ENCODE measurements at places on chromosomes 1 and 21.

DNA sequence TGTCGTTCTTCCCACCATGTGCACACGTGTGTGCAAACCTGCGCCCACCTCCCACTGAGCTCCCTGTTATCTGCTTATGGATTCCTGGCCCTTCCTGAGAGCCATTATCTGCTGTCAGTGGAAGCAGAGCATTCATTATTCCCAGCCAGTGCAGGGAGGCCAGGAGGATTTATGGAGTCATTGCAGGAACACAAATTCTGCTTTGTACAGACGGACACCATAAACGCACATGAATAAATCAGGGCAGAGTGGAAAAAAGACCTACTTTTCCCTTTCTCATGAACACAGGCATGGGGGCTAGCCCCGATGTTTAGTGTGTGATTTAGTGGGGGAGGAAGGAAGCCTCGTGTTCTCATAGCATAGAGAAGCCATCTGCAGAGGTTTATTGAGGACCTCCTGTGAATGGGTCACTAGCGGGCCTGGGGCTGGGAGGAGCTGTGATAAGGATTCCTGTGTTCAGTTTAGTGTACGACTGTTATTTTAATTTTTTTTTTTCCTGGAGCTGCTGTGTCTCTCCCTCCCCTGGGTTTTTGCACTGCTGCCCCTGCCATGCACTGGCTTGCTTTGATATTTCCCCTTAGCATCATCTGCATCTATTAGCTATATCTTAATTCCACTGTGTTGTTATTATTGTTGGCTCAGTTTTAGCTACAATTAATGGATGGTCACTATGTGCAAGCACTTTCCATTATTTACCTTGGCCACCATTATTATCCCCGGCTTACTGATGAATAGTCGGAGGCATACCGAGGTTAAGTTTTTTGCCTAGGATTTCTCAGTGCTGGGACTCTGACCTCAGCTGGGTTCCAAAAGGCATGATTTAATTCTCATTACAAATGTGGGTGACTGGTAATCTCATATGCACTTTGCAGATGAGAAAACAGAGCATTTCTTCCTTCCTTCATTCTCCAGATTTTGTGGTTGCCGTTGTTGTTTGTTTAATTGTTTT is 33.0 kb downstream of the HUNK start:
- no peak for DNase-seq

- DNase-seq: no peak
Measured at GRCh38 chr1:206723462-206723804, 38.7 kb downstream of the MAPKAPK2 start.

DNA sequence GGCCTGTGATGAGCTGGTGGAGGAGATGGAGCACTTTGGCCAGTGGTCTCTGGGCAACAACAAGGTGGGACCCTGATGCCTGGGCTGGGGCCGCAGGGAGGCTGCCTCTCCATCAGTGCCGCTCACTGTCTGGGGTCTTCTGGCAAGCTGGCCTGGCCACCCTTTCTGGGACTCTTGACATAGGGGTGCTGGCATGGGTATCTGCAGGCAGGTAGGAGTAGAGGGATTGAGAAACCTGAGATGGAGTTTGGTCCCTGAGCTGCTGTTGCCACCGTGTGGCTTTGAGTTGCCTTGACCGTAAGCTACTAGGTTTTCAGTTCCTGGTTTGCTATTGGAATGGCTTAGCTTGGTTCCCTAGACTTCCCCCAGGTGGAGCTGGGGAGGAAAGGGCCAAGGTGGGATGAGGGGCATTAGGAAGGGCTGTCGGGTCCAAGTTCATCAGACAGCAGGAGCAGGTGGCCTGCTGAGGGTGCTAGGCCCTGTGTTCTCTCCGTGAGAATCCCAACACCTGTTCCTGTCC is 13.2 kb upstream of the MFN2 start:
- DNase-seq: peak; percentile 63

DNA sequence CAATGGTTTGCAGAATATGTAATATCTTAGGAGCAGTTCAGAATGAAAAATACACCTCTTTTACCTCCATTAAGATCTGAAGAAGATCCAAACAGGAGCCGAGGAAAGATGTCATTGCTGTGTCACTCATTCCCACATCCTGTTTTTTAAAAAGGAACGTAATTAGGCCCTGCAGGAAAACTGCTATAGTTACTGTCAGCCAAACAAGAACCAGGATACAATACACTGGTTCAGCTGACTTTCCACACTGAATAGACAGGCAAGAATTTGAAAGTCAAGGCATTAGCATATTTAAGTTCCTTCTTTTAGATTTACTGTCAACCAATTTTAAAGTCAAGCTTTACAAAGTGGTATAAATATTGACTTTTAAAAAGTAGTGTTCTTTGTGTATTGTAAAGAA is 63.8 kb downstream of the IARS2 start:
- DNase-seq: no peak

DNA sequence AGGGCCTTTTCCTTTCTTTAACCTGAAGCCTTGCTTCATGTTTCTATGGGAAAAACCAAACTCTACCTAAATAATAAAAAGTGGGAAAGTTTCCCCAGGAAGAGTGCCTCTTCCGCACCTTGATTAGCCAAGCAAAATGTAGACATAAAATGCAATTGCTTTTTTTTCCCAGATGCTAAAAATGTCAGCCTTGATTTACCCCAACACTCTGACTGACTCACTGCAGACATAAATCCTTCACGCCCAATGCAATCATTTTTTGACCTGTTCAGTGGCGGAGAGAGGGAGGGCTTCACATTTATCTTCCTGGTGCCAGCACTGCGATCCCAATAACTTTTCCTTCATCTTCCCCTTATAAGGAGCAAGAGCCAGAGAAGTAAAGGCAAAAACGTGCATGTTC is 261.5 kb downstream of the SEC16B start:
- no peak for DNase-seq

DNA sequence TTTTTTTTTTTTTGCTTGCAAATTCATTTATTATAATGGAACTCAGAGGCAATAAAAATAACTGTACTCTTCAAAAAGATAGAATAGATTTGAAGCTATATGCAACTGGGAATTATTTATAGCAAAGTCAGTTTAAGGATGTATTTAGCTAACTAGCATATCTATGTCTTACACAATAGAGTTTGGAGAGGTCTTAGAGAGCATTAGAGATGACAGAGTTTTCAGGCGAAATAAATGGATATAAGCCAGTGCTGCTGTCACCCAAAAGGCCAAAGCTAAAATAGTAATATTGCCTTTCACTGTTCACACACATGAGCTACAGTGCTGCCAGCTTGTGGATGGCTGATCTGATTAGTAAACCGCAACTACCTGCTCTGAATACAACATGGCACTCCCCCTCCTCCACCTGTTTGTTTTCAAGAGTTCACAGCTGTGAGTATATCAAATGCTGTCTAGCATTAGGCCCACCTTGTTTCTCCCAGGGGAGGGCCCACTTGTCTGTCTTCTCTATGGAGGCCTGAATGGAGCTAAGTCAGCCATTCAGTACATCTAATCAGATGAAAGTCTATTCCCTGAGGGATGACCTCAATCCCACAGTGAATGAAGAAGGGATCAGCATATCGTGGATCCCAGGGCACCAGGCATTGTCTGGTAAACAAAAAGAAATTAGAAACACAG is 25.2 kb upstream of the SSX2IP start:
- no peak for DNase-seq

DNA sequence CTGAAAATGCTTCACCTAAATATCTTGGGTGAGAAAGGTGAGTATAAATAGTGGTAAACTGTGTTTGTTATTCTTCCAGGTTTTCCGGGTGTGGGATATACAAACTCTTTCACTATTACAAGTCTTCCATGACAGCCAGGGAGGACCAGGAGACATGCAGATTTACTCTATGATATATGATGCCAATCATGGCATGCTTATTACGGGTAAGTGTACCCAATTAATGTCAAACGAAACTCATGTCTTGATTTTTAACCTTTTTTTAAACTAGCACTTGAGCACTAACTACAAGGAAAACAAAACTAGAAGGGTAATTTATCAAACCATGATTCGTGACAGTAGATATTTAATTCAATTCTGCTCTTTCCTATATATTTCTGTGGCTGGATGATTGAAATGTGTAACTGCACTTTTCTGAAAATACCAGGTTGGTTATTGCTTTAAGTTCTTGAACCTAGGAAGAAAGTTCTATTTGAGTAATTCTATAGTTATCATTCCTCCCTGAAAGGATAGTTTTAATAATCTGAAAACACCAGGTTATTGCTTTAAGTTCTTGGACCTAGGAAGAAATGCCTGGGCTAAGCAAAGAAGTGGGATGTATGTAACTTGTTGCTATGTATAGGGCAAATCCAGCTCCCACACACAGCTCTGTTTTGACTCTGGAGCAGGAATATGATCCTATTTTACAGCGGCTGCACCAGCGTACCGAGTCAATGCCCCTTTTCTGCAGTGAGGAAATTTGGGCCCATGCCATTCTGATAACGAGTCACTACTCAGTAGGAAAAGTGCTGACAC is 86.4 kb downstream of the WDR64 start:
- DNase-seq: no peak

Data from Panc1 (cell line).